ENCODE measurements at places on chromosomes 6 and 20. TPM values are rescaled to one million over a fixed set of nuclear protein-coding genes. Genes with fewer than 3 reads are reported as not detected.

The OPN5 gene
- not detected for total RNA-seq

The PNLDC1 gene
- total RNA-seq, result not detected

The TGM2 gene
- 46.5 TPM for total RNA-seq

The HLA-F gene
- total RNA-seq, result 117 TPM

The SAMD5 gene
- 3.3 TPM for total RNA-seq

The RWDD2A gene
- total RNA-seq, result 2.7 TPM

The MSH5 gene
- 12.2 TPM for total RNA-seq

DNA sequence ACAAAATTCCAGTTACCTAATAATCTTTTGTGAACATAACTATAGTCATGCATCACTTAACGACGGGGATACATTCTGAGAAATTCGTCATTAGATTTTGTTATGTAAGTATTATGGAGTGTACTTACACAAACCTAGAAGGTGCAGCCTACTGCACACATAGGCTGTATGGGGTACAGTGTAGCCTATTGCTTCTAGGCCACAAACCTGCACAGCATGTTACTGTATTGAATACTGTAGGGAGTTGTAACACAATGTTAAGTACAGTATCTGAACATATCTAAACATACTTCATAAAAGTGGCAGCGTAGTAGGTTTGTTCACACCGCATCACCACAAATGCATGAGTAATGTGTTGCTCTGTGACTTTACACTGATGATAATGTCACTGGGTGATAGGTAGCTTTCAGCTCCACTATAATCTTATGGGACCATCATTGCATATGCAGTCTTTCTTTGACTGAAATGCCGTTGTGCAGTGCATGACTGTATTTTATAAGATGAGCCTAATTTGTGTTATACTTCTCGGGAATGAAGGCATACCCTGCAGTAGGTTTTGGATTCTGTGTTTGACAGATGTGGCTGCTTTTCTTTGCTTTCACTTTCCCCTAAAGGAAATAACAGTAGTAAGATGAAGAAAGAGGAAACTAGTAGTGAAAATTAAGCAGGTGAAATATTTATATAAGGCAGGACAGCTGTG is 365.6 kb downstream of the FARS2 start:
- no peak overlapping the region for H3K4me3 ChIP-seq
- H3K4me1 ChIP-seq, result no peaks in the 10 kb centered on the region
- no peaks in the 10 kb centered on the region for H3K27me3 ChIP-seq
- H3K36me3 ChIP-seq, result no peaks in the 10 kb centered on the region
- no peak overlapping the region for H3K27ac ChIP-seq
- DNase-seq, result no peak

DNA sequence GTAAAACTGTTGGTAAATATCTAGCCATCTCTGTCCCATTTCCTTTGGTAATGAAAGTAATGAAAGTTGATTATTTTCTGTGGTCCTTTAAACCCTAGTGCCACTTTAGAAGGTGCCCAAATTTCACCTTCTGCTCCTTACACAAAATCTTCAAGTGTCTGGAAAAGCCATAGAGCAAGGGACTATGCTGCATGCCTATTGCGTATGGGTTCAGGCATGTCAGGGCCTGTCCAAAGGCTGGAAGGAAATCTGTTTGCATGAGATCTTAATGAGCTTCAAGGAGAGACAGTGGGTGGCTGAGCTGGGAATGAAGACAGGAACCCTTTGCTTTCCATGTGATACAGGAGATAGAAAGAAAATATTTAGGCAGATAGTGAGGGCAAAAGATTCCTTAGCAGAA is 66.6 kb upstream of the CCN6 start:
- no peaks in the 10 kb centered on the region for H3K36me3 ChIP-seq
- H3K27me3 ChIP-seq, result no peaks in the 10 kb centered on the region
- H3K4me3 ChIP-seq, result no peak overlapping the region

DNA sequence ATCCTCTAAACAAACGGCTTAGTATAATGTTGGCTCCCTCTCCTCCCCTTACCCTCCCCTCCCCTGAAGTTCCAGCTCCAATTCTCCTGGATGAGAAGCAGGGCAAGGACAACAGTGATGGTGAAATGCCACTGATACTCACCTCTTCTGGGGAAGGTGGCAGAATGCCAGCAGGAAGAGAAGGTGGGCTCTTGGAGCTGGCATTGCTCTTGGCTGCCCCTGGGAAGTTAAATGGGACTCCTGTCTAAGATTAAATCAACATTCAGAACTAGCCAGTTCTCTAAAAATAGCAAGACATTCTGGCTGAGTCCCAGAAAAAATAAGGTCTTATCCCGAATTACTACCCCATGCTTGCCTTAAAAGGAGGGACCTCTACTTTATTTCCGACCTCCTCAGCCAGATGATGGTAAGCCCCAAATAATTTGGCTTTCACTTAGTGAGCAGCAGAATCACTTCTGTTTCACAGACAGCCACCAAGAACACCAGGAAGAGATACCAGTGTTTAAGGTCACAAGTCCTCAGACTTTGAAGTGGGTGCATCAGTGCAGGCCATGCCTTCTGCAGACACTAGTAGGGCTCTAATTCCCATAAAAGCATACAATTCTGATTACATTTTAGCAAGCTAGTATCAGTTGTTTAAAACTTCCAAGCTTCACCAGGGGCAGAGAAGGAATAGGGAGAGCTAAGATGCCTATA is 46.0 kb upstream of the IL17A start:
- no peak for DNase-seq
- H3K27ac ChIP-seq, result no peak overlapping the region
- no peak overlapping the region for H3K4me3 ChIP-seq
- H3K27me3 ChIP-seq, result no peaks in the 10 kb centered on the region
- no peaks in the 10 kb centered on the region for H3K4me1 ChIP-seq
- H3K36me3 ChIP-seq, result no peaks in the 10 kb centered on the region

DNA sequence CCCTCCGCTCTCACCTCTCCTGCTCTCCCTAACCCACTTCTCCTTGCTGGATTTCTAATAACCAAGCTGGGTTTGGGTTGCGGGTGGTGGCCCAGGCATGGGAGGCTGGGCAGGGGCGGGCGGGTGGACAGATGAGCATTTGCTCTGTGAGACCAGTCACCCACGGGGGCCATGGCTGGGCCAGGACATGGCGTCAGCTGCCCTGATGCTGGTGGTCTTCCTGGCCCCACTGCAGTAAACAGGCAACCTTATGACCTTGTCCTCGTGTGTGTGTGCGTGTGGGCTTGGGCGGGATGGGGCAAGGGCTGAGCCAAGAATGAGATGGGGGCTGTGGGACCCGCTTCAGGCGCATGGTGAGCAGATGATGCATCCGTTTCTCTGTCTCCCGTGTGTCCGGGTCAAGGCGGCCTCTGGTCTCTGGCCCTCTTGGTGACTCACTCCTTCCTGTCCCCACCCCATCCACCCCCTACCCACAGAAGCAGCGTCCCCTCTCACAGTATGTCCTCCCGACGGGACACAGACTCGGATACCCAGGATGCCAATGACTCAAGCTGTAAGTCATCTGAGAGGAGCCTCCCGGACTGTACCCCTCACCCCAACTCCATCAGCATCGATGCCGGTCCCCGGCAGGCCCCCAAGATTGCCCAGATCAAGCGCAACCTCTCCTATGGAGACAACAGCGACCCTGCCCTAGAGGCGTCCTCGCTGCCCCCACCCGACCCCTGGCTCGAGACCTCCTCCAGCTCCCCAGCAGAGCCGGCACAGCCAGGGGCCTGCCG is 41.4 kb upstream of the MYL9 start:
- peaks cover 3% of the 10 kb centered on the region for H3K4me1 ChIP-seq
- H3K27ac ChIP-seq, result peak overlapping the region; percentile 71
- H3K27me3 ChIP-seq, result no peaks in the 10 kb centered on the region
- no peak for DNase-seq

GRCh38 chr20:63734111-63734945 is 2.1 kb upstream of the LIME1 start:
- peaks cover 53% of the 10 kb centered on the region for H3K36me3 ChIP-seq
- no peak for DNase-seq
- H3K27me3 ChIP-seq, result no peaks in the 10 kb centered on the region
- H3K4me3 ChIP-seq, result no peak overlapping the region
- peaks cover 15% of the 10 kb centered on the region for H3K4me1 ChIP-seq
- no peak overlapping the region for H3K27ac ChIP-seq

GRCh38 chr20:54680872-54681619 is 205.7 kb downstream of the DOK5 start:
- no peaks in the 10 kb centered on the region for H3K27me3 ChIP-seq
- DNase-seq, result no peak
- H3K36me3 ChIP-seq, result no peaks in the 10 kb centered on the region
- H3K4me3 ChIP-seq, result no peak overlapping the region
- H3K4me1 ChIP-seq, result peaks cover 7% of the 10 kb centered on the region

DNA sequence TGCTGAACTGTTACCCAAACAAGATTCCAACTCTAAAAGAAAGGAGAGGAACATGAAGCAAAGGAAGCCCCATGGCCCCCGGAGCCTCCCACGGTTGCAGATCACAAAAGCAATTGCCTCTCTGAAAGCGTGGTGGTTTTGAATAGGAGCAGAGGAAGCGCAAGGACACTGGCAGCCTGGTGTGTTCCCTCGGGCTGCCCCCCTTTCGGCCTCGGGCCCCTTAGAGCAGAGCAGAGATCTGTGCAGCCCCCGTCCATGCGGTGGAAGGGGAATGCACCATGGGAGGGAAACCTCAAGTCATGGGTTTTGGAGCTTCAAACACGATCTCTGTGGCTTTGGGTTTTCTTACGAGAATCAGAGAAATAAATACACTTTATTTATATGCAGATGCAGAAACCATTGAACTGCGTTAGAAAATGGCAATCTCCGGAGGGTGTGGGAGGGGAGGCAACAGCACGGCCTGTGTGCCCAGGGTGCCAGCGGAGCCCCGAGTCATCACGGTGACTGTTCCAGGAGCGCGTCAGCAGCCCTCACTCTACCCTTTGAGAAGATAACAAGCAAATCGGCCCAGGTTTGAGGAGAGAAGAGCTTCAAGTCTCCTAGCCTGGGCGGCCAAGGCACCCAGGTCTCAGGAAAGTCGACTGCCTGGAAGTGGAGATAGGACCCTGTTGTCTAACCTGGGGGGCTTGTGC is 20.5 kb downstream of the FOXF2 start:
- H3K4me3 ChIP-seq, result no peak overlapping the region
- H3K4me1 ChIP-seq, result no peaks in the 10 kb centered on the region
- no peaks in the 10 kb centered on the region for H3K27me3 ChIP-seq
- H3K27ac ChIP-seq, result no peak overlapping the region
- no peak for DNase-seq
- no peaks in the 10 kb centered on the region for H3K36me3 ChIP-seq

DNA sequence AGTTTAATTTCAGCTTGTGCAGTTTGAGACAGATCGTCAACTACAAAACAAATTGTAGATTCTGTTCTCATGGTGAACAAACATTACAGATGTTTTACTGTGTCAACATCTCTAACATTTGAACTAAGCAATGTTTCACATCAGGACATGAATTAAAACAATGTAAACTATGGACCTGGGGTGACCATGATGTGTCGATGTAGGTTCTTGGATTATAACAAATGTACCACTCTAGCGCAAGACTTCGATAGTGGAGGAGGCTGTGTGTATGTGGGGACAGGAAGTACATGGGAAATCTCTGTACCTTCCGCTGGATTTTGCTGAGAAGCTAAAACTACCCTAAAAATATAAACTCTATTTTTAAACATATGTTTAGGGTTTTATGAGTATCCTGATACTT is 17.1 kb downstream of the HIVEP2 start:
- H3K27ac ChIP-seq, result peak overlapping the region; percentile 97
- no peaks in the 10 kb centered on the region for H3K27me3 ChIP-seq
- H3K4me3 ChIP-seq, result no peak overlapping the region

DNA sequence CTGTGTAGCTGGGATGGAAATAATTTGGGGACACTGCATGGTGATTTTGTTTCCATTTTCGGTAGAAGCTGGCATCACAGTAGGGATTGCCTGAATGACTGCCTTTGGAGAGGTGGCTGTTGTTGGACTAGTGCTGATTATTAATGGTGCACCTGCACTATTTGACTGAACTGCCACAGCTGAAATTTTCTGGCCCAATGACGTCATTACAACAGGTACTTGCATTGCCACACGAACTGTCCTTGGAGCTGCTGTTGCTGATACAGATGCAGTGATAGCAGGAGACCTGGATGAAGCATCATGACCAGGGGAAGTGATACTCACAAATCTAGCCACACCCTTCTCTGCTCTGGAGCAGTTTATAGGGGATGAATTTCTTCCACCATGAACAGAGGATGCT is 95.6 kb upstream of the FOXC1 start:
- H3K4me3 ChIP-seq, result no peak overlapping the region
- DNase-seq, result no peak
- H3K27me3 ChIP-seq, result no peaks in the 10 kb centered on the region
- no peaks in the 10 kb centered on the region for H3K36me3 ChIP-seq
- no peak overlapping the region for H3K27ac ChIP-seq
- no peaks in the 10 kb centered on the region for H3K4me1 ChIP-seq

- H3K4me3 ChIP-seq, result no peak overlapping the region
- no peak overlapping the region for H3K27ac ChIP-seq
- H3K4me1 ChIP-seq, result peaks cover 12% of the 10 kb centered on the region
- DNase-seq, result no peak
- H3K36me3 ChIP-seq, result no peaks in the 10 kb centered on the region
Measured at GRCh38 chr6:35247642-35248231, 11.8 kb upstream of the ZNF76 start.

DNA sequence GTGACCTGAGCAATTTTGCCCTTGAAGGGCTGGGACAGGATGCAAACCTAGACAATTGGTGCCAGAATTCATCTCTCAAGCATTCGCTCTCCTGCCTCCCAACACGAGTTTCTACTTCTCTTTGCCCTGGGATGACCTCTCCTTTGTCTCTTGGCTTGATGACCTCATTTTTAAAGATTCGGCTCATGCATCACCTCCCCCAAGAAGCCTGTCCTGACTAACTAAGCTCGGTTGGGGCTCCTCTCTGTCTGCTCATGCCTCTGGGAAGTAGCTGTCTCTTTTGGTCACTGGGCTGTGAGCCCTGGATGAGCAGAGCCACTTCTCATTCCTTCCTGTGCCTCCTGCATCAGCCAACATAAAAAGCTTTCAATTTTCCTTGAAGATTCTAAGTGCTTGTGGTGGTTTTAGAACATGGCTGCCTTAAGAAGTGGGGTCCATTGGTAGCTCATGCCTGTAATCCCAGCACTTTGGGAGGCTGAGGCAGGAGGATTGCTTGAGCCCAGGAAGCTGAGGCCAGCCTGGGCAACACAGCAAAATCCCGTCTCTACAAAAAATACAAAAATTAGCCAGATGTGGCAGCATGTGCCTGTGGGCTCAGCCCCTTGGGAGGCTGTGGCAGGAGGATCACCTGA is 11.1 kb upstream of the TCF15 start:
- DNase-seq, result no peak
- H3K27ac ChIP-seq, result no peak overlapping the region
- no peaks in the 10 kb centered on the region for H3K4me1 ChIP-seq
- no peaks in the 10 kb centered on the region for H3K27me3 ChIP-seq
- H3K36me3 ChIP-seq, result no peaks in the 10 kb centered on the region

- H3K27me3 ChIP-seq, result no peaks in the 10 kb centered on the region
- no peak overlapping the region for H3K27ac ChIP-seq
- H3K4me3 ChIP-seq, result no peak overlapping the region
- H3K36me3 ChIP-seq, result no peaks in the 10 kb centered on the region
- no peak for DNase-seq
Measured at GRCh38 chr6:6891949-6892461, 215.8 kb upstream of the RREB1 start.

Data from tibial nerve (tissue), 4 donors.